T-helper 1 cell (primary cell): ENCODE measurements at places on chromosomes 1 and 21.

- no peak for DNase-seq
Observed at GRCh38 chr1:201501812-201502510, 5.0 kb downstream of the CSRP1 start.

DNA sequence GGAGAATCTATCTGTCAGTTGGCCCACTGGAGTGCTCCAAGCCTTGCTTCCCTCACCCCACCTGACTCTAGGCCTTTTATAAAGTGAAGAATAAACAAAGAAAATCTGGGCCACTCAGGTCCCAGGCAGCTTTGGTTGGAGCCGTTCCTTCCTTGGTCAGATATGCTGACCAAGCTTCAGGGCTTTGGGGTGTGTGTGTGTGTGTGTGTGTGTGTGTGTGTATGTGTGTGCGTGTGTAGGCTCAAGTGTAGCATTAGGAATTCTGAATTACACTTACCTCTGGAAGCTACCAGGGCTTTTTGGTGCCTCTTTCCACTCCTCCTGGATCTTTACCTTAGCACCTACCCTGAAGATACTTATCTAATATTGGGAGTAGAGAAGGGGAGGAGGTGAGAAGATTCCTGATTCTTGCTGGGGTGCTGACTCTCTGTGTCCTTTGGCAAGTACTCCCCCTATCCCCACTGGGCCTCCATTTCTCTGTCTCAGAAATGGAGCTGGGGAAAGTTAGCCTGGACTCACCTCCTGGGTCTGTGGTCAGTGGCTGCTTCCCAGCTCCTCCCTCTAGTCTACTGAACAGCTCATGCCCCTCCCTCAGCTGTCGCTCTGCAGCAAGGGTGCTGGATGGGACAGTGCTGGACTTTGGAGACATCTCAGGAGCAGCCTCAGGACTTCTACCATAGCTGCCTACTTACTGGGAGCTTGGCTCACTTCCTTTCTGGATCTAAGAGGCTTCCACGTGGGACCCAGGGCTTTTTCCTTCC is 10.8 kb downstream of the FOXD2 start:
- DNase-seq = no peak

- no peak for DNase-seq
Observed at GRCh38 chr1:47434051-47434842, 3.6 kb upstream of the FOXD2 start.

DNA sequence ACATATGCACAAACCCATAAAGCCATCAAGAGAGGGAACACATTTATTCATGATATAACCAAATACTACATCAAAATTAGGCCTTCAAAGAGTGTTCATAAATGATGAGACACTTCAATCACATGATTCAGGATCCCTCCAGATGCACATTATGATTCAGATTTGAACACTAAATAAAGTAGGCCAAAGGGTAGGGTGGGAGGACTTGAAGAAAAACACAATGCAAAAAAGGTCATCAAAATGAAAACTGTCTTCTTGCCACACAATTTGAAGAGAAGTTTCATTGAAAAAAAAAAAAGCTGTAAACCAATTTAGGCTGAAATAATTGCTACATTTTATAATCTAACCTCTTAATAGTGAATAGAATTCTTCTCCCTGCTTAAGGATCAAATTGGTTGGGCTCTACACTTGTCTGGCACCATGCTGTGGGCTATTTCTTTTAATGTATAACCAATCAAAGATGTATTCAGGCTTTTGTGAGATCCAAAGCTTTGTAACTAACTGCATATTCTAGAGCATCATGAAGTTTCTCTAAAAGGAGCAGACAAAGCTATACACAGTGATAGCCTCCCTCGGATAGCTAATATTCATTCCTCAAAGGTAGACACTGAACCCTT is 58.1 kb downstream of the ZSWIM5 start:
- no peak for DNase-seq

DNA sequence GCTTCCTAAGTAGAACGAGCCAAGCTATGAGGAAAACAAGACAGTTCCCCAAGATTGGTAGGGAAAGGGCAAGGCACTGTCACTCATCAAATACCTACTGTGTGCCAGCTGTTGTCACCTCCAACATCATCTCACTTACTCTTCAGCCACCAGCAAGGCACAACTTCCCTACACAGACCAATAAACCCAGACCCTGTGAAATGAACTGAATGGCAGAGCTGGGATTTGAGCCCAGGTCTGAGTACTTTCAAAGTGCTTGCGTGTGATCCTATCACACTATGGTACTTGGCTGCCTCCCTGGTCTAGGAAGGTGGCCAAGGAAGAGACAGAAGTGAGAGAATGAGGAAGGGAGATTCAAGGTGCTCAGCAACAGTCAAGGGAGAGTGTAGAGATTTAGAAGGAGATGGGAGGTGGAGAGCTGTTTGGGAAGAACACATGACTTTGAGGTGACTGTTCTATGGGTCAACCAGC is 16.7 kb upstream of the TRIM63 start:
- DNase-seq = no peak

GRCh38 chr1:56265216-56265615 is 314.1 kb downstream of the PLPP3 start:
- DNase-seq = no peak

DNA sequence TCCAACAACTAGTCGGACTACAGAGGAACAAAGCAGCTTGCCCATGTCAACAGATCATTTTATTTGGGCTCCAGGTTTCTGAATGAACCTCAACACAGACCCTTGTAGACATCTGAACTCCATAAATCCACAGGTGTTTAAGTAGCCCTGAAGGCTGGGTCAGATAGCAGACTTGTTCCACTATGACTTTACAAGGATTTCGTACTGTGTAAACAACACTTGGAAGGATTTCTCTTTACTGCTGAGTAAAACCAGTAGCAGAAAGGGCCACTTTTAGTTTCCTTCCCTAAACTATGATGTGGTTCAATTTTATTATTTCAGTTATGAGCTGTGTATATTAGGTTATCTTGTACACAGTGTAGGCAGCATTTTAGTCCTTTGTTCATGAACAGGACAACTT is 316.4 kb upstream of the ADGRL2 start:
- DNase-seq = no peak

GRCh38 chr1:117832453-117832852 is 97.0 kb downstream of the GDAP2 start:
- no peak for DNase-seq

GRCh38 chr1:55867304-55867843 is 652.2 kb upstream of the USP24 start:
- no peak for DNase-seq

- no peak for DNase-seq
Observed at GRCh38 chr1:100404821-100405220, 52.5 kb downstream of the CDC14A start.

DNA sequence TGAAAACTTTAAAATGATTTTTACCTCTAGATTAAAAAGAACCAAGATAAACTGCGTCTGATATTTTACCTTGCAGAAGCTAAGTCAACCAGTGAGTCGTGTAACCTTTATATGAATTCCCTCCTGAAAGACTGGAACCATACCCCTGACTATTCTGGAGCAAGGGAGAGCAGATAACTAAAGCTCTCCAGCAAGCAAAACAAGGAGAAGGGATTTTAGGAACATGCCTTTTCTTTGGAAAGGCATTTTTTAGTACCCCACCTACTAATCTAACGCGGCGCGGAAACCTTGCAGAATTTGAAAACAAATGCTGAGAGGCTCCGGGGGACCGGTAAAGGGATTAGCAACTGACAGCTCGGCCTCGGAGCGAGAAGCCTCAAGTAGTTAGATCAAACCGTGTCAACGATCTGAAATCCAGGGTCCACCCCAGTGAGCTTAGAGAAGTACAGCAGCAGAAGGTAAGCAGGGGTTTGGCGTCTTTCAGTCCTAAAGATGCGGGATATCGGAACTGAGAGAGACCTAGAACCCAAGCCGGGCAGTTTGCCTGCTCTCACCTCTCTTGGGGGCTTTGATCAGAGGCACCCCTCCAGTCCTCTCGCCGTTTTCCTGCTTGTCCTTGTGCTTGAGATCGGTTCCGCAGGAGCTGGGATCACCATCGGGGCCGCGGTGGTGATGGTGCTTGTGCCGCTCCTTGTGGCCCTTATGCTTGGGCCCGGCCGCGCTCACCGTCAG is 954 bp downstream of the RSBN1 start:
- DNase-seq = no peak

GRCh38 chr1:154760469-154760933 is 109.6 kb downstream of the KCNN3 start:
- DNase-seq = peak; percentile 75

GRCh38 chr1:161736335-161736969 is 13.1 kb upstream of the DUSP12 start:
- no peak for DNase-seq

- no peak for DNase-seq
Observed at GRCh38 chr1:27137544-27138075, 17.3 kb downstream of the SLC9A1 start.

- no peak for DNase-seq
Observed at GRCh38 chr1:56452027-56453011, 127.0 kb downstream of the PLPP3 start.

GRCh38 chr1:16980473-16981268 is at the start of gene MFAP2:
TSS of gene MFAP2 (minus strand) at chr1:16980620. CDS start at chr1:16978273, 2,347 bp downstream.
- DNase-seq = no peak
